ENCODE measurements at places on chromosomes 6 and 20. TPM values are rescaled to one million over a fixed set of nuclear protein-coding genes. Genes with fewer than 3 reads are reported as not detected.

- no peak for DNase-seq
Measured at GRCh38 chr20:626579-626978, 16.5 kb upstream of the TCF15 start.

Gene ZNF391
- total RNA-seq = 8.0 TPM

Gene KIAA0408
- total RNA-seq = 12.8 TPM

- DNase-seq = no peak
Measured at GRCh38 chr20:972256-972655, 29.9 kb downstream of the RSPO4 start.

GRCh38 chr6:52393780-52394179 is 26.4 kb upstream of the EFHC1 start:
- DNase-seq = no peak

Gene TINAG
- total RNA-seq = not detected

- no peak for DNase-seq
Measured at GRCh38 chr6:6932968-6933367, 174.8 kb upstream of the RREB1 start.

GRCh38 chr6:90547079-90547478 is 39.8 kb downstream of the MAP3K7 start:
- no peak for DNase-seq

Gene KIF6
- total RNA-seq = 0.78 TPM
